Activated CD4-positive, CD25-positive, alpha-beta regulatory T cell treated with anti-CD3 and anti-CD28 coated beads, Interleukin-2, amount 50 U/mL, for 16 hours (primary cell): ENCODE measurements at places on chromosomes 4 and X.

GRCh38 chr4:56093576-56093975 is 144.8 kb downstream of the CEP135 start:
- no peak for DNase-seq

DNA sequence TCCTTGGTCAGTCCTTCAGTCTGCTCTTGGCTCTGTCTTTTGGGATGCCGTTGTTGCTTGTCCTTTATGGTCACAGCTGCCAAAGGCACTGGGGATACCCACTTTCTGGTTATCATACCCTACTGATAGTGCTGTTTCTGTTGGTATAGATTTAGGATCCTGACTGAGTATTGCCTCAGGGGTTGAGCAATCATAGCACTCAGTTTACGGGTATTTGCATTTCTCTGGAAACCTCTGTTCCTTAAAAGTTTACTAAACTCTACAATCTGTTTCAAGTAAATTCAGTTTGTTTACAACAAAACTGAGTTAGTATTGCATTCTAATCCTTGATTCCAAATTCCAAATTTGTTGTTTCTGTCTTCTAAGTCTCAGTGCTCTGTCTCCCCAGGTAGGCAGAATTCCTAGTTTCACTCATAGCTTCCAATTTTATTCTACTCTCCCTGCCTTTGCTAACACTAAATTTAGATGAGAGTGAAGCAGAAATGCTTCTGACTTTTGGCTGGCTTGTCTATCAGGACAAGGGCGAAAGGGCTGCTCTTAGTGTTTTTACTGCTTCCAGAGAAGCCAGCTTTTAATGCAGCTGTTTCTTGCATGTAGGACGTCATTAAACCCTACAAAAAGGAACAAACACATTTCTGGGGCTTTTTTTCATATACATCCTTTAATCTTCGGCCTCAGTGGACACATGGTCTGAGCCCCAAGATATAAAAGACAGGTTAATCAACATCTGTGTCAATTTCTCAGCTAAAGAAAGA is 17.2 kb upstream of the TET2 start:
- DNase-seq = no peak

GRCh38 chr4:110641218-110641617 is 18.3 kb upstream of the PITX2 start:
- no peak for DNase-seq

DNA sequence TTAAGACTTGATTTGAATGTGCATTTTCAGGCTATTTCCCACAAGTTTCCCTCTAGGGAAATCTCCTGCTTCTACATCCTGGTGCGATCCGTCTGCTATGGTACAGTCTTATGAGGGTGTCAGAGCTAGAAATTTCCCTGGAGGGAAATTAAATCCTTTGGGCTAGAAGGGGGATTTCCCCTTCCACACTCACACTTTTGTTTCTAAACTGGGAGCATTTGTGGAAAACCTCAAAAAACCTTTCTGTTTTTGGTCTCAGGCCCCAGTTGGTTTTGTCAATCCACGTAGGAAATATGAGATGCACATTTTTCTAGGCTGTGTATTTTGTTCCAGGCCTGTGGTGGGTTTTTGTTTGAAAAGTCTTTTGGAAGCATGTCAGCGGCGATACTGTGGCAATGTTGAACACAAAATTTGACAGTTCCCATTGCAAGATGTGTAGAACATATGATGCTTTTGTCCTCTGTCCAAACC is 17.8 kb downstream of the HMGB3 start:
- DNase-seq = no peak

DNA sequence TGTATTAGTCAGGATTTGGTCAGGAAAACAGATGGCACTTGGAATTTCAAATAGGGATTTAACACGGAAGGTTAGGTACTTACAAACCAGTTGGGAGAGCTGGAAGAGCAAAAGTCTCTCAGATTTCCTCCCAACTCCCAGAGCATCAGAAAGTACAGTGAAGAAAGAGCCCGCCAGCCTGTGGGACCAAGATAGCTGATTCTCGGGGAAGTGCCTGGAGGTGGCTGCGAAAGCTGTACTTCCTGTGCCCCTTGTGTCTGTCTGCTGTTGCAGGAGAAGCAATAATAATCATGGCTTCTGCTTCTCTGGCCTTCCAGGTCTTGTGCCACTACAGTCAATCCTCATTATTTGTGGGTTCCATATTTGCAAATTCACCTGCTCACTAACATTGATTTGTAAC is 221.0 kb upstream of the BCOR start:
- DNase-seq = no peak

- DNase-seq = no peak
Measured at GRCh38 chr4:174201871-174202270, 81.6 kb downstream of the FBXO8 start.
